Cardiac muscle cell (in vitro differentiated cells and primary cell): ENCODE measurements at places on chromosomes 6 and 20.

DNA sequence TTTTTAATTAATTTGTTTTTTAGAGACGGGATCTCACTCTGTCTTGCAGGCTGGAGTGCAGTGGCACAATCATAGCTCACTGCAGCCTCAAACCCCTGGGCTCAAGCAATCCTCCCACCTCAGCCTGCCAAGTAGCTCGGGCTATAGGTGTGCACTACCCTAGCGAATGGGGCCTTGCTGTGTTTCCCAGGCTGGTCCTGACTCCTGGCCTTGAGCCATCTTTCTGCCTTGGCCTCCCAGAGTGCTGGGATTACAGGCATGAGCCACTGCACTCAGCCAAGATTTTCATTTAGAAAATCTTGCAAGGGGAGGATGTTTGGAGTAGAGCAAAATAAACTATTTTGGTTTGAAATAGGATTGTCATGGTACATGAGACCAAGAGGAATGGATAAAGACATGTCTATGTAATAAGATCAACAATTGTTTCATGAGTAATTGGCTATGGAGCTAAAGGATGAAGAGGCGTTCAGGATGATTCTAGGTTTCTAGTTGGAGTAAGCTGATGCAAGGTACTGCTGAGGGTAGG, 237.8 kb downstream of the UST start:
- DNase-seq: no peak

DNA sequence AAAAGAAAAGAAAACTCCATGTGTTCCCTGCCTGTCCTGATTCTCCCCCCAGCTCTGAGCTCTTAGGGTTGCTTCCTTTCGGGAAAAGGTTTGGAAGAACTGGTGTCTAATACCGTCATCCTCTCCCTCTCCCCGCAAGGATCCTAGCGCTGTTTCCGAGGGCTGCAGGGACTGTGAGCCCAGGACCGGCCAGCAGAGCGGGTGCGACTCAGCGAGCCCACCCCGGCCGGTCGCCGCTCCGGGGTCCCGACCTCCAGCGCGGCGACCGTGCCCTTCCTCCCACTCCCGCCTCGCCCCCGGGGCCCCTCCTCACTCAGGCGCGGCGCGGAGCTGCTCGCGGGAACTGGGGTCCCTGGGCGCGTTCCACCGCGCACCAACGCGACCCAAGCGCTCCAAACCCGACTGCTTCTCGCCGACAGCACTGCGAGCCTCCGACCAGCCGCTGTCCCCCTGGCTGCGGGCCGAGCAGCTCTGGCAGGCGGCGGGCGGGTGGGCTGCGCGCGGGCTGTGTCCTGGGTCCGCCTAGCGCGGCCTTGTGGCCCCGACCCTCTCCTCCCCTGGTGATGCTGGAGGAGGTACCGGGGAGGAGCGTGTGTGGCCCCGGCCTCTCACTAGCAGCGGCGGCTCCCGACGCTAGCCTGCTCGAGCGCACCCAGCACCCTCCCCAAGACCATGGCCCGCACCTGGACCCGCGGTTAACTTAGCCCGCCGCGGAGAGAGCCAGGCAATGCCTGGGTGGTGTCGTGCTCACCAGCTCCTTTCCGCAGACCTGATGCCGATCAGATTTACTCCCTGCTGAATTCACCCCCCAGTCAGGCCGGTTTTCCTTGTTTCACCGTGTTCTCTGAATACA, at the start of gene PLA2G7:
Gene PLA2G7, minus strand, starts transcription at position 509 of the 853 bp plus-strand sequence. CDS start 12,484 bp downstream, outside the sequence.
- peak; percentile 8 for DNase-seq

DNA sequence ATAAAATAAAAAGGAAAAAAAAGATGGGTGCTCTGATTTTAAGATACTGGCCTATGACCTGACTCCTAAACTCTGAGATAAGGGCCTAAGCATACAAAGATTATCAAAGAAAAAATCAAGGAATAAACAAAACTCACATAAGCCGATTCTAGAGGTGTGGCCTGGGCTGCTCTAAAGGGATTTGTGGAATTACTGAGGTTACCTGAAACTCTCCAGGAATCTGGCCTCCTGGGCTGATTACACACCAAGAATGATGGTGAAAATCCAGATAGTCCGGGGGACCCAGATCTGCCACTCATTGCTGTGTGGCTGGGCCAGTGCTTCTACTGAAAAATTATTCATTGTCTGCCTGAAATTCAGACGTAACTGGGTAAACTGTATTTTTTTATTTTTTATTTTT, 122.7 kb upstream of the RNF24 start:
- no peak for DNase-seq

GRCh38 chr20:8161264-8162071, 29.4 kb downstream of the PLCB1 start:
- peak; percentile 2 for DNase-seq

- no peak for DNase-seq
Measured at GRCh38 chr20:37706298-37706697, 12.5 kb downstream of the CTNNBL1 start.

GRCh38 chr6:73743556-73743955, 47.6 kb downstream of the CD109 start:
- DNase-seq: peak; percentile 22

- DNase-seq: no peak
Measured at GRCh38 chr6:113127786-113128419, 729.2 kb upstream of the MARCKS start.

GRCh38 chr6:156832669-156833068, 55.5 kb downstream of the ARID1B start:
- no peak for DNase-seq

DNA sequence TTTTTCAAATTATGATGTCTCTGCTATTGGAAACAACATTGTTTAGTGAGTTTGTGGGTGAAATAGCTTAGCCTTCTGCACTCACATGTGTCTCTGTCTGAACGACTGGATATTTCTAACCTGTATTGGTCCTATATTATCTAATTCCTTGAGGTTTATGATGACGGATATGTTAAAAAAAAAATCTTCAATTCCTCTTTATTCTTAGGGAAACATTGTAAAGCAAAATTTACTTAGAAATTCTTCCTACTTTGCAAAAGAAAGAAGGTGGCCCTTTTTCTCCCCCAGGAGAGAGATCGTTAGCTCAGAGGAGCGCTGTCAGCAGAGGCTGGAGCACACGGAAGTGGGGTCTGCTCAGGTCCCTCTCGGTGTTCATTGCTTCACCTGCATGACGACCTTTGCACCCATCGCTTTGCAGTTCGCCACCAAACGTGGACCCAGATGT, 149.8 kb downstream of the ZDHHC14 start:
- DNase-seq: no peak

DNA sequence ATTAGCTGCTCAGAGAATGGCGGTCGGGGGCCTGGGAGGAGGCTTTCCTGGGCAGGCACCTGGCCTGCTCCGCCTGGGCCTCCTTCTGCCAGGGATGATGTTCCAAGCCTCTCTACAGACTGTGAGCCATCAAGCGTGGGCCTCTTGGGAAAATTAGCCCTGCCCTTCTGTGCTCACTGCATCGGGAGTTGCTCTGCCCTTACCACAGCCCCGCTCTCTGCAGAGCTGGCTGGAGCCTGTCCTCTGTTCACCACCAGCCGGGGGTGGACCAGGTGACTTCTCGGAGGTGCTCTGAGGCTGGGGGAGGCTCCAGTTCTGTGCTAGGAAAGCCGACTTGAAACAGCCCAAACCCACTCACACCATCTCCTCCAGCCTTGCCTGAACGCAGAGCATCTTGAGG, 24.2 kb downstream of the MDGA1 start:
- no peak for DNase-seq

DNA sequence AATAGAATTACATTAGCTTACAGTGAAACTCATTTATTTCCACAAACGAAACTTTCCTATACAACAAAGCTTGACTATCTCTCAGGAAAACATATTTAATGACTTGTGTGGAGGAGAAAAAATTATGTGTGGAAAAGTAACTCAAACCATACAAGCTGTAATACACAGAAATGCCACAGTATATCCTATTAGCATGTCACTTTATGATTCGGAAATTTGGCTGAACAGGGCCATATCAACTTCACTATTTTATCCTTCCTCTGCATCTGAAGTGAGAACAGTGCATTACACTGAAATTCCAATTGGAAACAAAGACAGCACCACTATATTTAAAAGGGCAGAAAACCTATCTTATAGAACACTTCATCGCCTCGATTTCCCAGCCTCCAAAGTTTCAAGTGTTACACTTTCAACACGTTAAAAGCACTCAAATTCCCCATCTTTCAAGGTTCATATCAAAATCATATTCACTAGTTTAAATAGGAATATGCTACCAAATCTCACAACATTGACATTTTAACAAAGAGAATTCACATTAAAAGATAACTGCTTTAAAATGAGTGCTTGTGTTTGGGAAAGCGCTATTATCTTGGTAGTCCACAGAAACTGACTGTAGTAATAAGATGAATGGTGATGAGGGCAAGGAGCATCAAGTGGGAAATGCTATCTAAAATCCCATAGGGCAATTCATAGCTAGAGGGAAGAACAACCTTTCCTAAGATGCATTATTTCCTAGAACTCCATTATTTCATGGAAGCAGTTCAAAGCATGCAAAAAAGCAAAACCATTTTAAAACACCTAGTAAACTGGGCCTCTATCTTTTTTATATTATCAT, 1.8 kb downstream of the REV3L start:
- no peak for DNase-seq

GRCh38 chr20:13788167-13788834, 3.5 kb downstream of the NDUFAF5 start:
- DNase-seq: peak; percentile 68

- DNase-seq: no peak
Measured at GRCh38 chr20:5046656-5047339, 45.5 kb upstream of the SLC23A2 start.
